ENCODE measurements at places on chromosomes 1 and 21.

DNA sequence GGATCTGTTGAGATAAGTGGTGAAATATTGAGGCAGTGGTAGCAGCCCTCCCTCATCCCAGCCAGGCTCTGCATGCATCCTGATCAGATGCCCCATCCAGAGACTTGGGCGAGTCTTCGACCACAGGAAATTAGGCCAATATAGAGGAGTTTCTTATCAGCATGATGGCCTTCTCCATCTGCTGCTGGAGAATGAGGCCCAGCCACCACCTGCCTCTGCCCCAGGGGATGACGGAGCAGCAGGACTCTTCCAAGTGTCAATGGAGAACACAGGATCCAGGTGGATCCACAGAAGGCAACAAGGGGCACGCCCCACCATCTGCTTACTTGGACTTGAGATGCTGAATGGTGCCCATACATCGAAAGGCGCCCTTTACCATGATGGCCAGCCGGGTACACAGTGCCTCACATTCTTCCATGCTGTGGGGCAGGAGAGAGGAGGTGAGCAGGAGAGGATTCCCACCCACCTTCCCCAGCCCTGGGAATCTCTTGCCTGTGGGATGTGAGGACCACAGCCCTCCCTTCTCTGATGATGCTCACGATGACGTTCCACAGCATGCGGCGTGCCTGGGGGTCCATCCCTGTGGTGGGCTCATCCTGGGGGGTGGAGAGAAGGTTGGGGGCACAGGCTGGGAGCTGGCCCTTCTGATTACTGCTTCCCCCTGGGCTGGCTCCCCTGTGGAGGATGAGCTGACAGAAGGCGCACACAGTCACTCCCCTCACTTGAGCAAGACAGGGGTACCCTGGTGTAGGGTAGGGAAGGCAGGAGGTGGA, 91.5 kb upstream of the GCLM start:
- no peak for DNase-seq

- DNase-seq: no peak
These were observed 134.4 kb downstream of the S1PR1 start for GRCh38 chr1:101371259-101371658.

DNA sequence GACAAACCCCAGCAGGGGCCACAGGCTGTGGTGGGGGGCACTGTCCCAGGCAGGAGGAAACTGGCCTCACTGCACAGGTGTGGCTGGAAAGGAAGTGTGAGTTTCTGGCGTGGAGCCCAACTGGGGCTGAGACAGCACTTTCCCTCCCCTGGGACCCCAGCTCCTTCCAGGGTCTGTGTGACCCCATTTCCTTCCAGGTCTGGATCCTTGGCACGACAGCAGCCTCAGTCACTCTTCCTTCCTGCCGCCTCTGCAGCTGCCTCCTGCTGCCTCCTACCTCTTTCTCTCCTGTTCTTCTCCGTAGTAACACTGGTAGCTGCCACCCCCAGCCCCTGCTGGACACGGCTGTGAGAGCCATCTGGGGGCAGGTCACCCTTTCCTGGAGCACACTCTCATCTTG, 88.0 kb downstream of the SIK1 start:
- DNase-seq: no peak

DNA sequence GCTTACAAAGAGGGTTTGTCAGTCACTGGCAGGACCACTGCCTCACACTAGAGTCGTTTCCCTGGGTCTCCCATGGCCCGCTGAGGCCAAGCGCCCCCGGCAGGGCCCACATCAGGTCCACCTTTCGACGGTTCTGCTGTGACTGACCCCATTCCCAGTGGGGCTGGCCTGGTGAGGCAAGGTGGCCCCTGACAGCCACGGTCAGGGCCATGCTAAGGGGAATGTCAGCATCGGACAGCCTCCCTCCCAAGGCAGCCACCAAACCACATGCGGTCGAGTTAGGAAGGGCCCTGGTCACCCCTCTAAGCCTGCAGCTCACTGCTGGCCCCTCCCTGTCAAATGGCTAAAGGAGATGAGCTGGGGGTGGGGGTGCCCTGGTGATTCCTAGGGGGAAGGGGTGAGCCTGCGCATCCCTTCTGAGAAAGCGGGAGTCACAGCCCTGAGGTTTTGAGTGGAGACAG, 2.9 kb upstream of the KIF17 start:
- no peak for DNase-seq

- no peak for DNase-seq
These were observed 98.7 kb upstream of the RGS1 start for GRCh38 chr1:192476802-192477298.

DNA sequence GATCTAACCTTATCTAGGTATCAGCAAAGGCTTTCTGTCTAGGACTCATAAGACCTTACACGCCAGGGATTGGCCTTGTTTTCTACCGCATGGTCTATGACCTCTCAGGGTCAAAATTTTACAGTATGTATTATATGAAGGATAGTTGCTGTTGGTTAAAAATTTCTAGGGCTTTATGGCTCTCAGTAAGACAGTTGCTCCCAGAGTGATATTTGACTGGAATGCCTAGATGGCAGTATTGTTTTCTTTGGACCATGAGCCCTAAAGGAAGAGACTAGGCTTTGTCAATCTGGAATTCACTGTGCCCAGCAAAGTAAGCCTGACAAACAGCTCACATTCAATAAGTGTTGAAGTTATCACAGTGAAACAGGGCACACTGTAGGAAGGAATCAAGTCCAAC, 37.6 kb downstream of the C1orf87 start:
- DNase-seq: no peak

GRCh38 chr1:210407207-210407886, 78.6 kb downstream of the HHAT start:
- DNase-seq: peak; percentile 81

GRCh38 chr1:85427331-85427730, 37.6 kb downstream of the DDAH1 start:
- DNase-seq: no peak

- peak; percentile 4 for DNase-seq
These were observed 475 bp upstream of the TDRD10 start for GRCh38 chr1:154501423-154502065.

All from stimulated activated CD4-positive, alpha-beta T cell treated with anti-CD3 and anti-CD28 coated beads, Interleukin-4, amount 100 ng/mL, for 1 hour (primary cell).